ENCODE measurements at places on chromosomes 16 and 17. TPM values are rescaled to one million over a fixed set of nuclear protein-coding genes. Genes with fewer than 3 reads are reported as not detected.

Gene TMED6
- 0.14 TPM for total RNA-seq

Gene EMP2
- 43.7 TPM for total RNA-seq

Gene TEKT3
- not detected for total RNA-seq

Gene KRTAP2-3
- total RNA-seq = not detected

Gene SNX20
- total RNA-seq = 0.70 TPM

GRCh38 chr17:13869331-13869940 is 199.9 kb upstream of the COX10 start:
- no peak for DNase-seq

- peak; percentile 81 for DNase-seq
These were observed 16.0 kb downstream of the SOX8 start for GRCh38 chr16:997440-998051.

DNA sequence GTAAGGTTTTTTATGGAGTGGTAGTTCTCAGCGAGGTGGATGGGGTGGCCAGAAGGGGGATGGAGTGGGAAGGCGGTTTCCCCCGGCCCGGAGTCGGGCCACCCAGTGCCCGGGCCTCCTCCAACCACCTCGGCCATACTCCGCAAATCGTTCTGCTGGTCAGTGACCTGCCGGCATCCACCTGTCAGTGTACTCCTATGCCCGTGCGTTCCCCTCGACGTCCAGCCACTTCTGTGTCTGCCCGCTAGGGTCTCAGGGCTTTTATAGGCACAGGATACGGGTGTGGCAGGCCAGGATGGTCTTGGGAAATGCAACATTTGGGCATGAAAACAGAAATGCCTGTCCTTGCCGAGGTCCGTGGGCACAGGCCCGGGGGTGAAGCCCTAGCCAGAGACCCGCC is 19.3 kb upstream of the ASGR2 start:
- DNase-seq = no peak

GRCh38 chr16:84000989-84001642 is 33.1 kb downstream of the NECAB2 start:
- peak; percentile 10 for DNase-seq

- DNase-seq = no peak
These were observed 29.1 kb downstream of the PRAC1 start for GRCh38 chr17:48693178-48693577.

- no peak for DNase-seq
These were observed 359.6 kb upstream of the CCL2 start for GRCh38 chr17:33895491-33895890.

DNA sequence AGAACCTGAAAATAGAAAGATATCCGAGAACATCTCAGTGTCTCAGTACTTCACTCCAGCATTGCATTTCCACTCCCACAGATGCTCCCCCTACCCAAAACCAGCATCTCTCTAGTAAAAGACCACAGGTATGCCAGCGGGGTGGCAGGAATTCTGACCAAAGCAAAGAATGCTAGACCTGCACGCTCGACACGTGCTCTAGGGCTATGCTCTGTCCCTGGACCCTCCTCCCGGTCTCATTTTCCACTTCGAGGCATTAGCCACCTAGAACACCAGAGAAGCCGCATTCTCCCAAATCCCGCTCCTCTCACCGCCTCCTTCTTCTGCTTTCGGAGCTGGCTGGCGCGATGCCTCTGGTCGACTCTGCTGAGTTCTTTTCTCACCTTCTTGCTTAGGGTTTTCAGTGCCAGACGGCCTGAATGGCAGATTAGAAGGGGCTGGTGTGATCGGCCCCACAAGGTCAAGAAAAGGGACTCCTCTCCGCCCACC is 487 bp downstream of the TSR1 start:
- no peak for DNase-seq

DNA sequence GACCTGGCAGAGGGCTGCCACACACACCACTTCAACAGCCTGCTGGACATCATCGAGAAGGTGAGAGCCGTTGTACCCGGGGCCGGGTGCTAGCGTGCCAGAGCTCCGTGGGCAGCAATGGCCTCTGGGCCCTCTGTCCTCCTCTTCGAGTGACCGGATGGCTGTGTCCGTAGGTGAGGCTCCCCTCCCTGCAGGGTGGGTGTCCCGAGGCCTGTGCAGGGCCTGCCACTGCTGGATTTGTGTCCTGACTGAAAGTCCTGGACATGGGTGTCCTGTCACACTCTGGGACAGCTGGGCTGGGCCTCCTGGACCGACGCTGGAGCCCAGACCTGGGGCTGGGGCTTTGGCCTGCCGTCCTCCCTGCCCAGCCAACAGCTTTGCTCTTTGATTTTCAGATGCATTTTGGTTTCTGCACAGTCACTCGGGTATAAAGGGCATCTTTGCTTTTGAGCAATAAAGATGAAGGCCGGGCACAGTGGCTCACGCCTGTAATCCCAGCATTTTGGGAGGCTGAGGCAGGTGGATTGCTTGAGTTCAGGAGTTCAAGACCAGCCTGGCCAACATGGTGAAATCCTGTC is 16.7 kb downstream of the TSC2 start:
- DNase-seq = no peak

GRCh38 chr17:8315764-8316217 is 5.8 kb downstream of the ARHGEF15 start:
- DNase-seq = no peak

- DNase-seq = no peak
These were observed 8.4 kb upstream of the ARHGAP17 start for GRCh38 chr16:25023556-25023955.
